ENCODE measurements at places on chromosomes 1 and 21. TPM values are rescaled to one million over a fixed set of nuclear protein-coding genes. Genes with fewer than 3 reads are reported as not detected.

GRCh38 chr1:22868331-22868730, 104.3 kb downstream of the LACTBL1 start:
- H3K36me3 ChIP-seq: no peaks in the 10 kb centered on the region
- H3K27ac ChIP-seq: no peak overlapping the region
- no peak overlapping the region for H3K4me3 ChIP-seq
- H3K27me3 ChIP-seq: no peaks in the 10 kb centered on the region

INSRR gene
- total RNA-seq: not detected

DNA sequence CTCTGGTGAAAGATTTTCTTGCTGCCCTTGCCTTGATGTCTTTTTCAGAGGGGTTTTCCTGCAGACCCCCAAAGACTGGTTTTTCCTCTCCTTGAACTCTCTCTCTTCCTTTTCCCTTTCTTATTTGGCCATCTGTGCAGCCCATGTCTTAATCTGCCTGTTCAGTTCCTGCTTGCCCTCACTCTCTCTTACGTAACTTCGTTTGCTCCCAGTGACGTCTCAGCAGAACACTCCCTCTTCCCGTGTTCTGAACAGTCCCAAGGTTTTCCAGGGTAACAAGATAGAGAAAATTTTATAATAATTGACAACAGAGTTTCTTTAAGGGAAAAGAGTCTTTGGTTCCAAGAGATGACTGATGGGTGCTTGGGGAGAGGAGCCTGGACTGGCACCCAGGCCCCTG, 109.1 kb upstream of the LMO4 start:
- H3K36me3 ChIP-seq: no peaks in the 10 kb centered on the region
- H3K4me3 ChIP-seq: no peak overlapping the region
- no peaks in the 10 kb centered on the region for H3K27me3 ChIP-seq
- no peaks in the 10 kb centered on the region for H3K4me1 ChIP-seq
- no peak overlapping the region for H3K27ac ChIP-seq
- DNase-seq: no peak

PKLR gene
- not detected for total RNA-seq

ENAH gene
- total RNA-seq: 21.1 TPM

YIPF1 gene
- total RNA-seq: 21.1 TPM

Measured in body of pancreas (tissue), 4 donors.